ENCODE measurements at places on chromosomes 4 and X.

- DNase-seq = no peak
Observed at GRCh38 chr4:165248102-165248501, 40.7 kb downstream of the KLHL2 start.

- no peak for DNase-seq
Observed at GRCh38 chr4:156581282-156582063, 390.1 kb downstream of the PDGFC start.

DNA sequence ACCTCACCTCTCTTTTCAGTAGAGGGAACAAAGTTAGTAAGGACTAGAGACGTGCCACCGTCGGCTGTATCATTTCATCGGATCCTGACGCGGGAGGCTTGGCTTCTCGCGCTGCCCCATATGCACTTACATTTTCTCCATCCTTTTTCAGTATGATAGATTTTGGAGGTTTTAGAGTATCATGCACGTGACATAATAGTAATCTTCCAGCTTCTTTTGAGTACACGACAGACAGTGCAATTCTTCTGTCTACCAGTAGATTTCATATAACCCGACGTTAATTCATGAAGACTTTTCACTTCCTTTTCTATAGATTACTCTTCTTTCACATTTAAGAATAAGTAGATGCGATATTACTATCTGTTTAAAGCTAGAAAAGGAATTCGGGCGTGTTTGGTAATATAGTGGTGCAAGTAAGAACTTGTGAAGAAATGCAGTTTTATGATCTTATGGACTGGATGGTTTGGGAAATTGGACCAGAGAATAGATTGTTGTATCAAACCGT lies 1.0 kb downstream of the CDS1 start:
- no peak for DNase-seq

GRCh38 chr4:3313556-3314228 lies 20.9 kb downstream of the RGS12 start:
- DNase-seq = no peak

- no peak for DNase-seq
Observed at GRCh38 chrX:95612350-95612749, 1072.3 kb upstream of the DIAPH2 start.

- no peak for DNase-seq
Observed at GRCh38 chr4:188403272-188403671, 264.0 kb downstream of the TRIML1 start.

DNA sequence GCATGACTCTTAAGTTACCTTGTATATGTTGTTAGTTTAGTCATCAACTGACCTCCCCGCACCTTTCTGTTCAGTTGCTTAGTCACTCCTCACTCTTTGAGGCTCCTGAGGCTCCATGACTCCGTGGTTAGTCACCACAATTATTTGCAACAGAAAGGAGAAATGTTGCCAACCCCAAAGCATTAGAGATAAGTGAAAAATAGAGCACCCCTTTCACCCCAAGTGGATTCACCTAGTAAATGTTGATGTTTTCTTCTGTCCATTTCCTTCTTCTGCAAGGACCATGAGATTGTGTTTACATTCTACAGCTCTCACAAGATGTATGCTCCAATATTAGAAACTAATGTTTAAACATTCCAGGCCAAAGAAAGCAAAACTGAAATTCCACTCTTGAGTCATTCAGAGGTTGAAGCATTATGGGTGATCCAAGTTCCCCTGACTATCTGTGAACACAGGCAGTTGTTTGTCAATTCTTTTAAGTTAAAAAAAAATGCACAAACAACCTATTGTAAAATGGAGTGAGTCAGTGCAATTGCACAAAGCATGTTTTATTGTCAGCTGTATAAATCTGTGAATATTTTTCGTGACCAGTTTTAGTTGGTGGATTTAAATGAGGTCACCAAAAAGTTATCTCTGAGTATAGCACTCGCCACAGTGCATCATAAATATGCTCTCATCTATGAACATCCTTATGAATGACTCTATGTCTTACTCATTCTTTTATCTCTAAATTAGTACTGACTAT lies 552.4 kb upstream of the MAGEB2 start:
- no peak for DNase-seq

- no peak for DNase-seq
Observed at GRCh38 chr4:30122711-30123110, 597.5 kb upstream of the PCDH7 start.

- peak; percentile 16 for DNase-seq
Observed at GRCh38 chrX:74923942-74924448, 1.3 kb downstream of the NEXMIF start.

DNA sequence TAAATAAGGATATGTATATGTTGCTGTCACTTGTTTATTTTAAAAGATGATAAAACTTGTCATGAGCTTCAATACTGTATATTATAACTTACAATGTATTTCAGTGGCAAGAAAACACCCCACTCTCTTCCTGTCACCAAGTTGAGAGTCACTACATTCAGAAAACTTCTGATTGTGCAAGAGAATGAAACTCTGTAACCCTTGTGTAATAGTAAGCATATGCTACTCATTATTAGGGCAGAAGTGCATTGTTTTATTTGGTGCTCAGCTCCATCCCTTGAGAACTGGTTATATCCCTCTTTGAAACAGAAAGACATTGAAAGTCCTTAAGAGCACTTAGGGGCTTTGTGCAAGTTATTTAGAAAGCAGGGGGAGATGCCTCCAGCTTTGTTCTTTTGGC lies 594.5 kb downstream of the ARAP2 start:
- no peak for DNase-seq

GRCh38 chr4:83150653-83151330 lies 36.3 kb upstream of the PLAC8 start:
- DNase-seq = no peak

DNA sequence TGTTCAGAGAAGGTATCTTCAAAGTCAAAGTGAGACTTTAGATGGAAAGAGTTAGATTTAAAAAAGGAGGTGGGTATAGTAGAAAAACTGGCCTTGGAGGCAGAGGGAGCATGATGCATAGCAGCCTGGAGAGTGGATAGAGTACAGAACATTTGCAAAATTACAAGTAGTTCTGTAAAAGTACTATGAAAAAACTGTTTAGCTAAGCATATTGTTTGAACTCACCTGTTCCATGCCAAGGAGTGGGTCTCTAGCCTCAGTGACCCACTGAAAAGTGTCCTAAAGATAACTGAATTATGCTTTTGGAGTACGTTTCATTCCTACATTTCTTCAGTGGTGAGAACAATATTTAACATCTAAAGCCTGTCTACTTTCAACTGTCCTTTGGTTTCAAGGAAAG lies 218.9 kb downstream of the NAP1L3 start:
- no peak for DNase-seq

DNA sequence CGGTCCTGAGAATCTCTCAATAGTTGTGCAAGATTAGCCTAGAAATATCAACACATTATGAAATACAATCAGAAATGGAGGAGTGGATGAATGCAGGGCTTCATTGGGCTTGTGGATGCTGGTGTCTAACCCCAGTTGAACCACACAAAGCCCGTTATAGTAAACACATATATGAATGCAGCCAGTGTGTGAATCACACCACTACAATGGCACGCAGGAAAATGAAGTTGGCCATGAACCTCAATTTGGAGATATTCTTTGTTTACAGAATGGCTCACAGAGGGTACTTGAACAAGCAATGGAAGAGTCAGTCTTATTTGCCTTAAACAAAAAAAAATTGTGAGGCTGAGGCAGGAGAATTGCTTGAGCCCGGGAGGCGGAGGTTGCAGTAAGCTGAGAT lies 57.8 kb downstream of the SOD3 start:
- DNase-seq = no peak

DNA sequence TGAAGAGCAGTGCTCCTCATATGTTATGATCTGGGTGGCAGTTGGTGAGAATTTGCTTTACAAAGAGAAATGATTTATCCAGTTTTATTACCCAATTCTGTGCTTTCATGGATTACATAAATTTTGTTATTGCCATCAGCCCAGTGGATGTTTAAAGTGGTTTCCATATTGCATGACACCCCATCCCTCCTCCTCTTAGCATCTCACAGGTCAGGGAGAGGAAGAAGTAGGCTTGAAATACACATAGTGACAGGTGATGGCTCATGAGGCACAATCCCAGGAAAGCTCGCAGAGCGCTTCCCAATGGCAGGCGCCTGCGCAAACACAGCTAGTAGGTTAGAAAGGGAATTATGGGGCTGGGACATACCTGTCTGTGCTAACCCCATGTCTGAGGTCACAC lies 47.7 kb upstream of the GATB start:
- no peak for DNase-seq

DNA sequence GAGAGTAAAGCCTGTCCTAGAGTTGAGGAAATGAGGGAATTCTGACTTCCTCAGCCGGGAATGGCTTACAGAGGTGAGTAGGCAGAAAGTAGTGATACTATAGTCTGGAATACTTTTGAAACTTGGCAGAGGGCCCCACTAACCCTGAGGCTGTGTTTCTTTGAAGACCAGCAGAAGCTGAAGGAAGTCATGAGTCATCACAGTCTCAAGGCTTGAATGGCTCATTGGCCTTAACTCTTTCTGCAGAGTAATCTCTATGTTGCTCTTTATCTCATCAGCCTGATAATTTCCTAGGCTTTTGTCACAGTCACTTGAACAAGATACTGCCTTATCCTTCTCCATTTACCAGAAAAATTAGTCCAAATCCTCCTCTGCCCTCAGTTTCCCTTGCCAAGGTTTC lies 80.8 kb downstream of the ANKRD50 start:
- no peak for DNase-seq

DNA sequence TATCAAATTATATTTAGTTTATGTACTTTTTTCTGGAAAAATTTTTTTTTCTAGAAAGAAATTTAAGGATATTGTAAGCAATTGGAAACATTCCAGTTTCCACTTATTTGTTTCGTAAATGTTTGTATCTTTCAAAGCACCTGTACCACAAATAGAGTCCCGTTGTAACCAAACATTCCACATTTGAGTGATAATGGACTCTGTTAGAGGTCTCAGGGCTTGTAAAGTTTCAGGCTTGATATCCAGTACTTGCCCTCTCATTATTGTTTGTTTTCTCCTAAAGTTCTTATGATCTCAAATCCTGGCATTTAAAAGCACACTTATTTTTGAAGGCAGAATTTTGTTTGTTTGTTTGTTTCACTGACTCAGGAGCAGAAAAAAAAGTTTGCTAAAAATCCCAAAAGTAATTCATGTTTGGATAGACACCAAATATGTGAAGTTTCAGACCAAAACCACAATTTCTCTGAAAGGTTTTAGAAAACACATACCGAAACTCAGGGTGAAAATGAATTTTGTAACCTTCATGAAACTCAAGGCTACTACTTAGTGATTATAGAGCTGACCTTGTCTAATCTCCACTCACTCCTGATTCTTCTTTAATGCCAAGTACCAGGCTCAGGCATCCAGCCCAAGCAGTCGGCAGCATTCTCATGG lies 5.7 kb upstream of the TMEM192 start:
- DNase-seq = no peak

GRCh38 chrX:119359618-119360382 lies 39.3 kb upstream of the SLC25A43 start:
- no peak for DNase-seq

DNA sequence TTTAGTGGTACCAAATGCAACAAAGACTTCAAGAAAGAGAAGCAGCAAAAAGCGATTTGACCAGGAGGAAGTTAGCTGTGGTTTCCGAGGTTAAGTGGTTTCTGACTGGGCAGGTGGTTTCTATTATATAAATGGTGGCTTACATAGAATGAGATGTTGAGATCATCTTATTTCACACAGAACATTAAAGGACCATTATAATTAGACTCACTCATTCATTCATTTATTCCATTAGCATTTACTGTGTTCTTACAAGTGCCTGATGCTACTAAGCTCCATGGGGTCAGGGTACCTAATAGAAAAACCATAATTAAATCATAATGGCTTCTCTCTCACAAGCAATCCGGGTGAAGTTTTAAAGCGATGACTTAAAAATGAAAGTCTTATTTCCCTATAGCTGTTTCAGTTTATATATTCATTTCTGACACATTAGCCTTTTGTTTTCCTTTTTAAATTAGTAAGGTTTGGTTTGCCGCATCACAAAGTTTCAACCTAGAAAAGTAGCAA lies 10.6 kb downstream of the TSPAN6 start:
- no peak for DNase-seq

DNA sequence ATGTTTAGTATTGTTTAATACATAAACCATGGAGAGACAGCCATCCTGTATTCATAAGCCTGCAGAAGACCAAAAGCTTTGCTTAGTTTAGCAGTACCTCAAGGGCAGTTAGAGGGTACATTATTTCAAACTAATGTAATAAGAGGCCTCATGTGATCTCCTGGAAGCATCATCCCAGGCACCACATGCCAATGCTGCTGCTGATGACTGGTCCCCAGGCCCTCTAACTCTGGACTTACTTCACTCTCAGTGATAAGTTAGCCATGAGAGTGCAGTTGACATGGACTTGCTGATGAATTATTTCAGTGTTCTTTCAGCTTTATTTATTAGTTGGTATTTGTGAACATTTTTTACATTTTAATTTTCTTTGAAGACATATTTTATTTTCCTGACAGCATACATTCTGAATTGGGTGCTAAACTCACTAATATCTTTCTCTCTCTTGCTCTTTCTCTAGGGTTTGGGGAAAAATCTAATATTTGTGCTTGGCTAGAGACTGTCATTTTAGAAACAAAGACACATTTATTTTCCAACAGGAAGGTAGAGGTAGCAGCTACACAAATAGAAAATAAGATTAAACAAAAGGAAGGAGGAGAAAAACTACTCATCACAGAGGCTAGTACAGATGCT lies 207.8 kb downstream of the NPFFR2 start:
- DNase-seq = no peak
